Stimulated activated naive CD4-positive, alpha-beta T cell (primary cell): ENCODE measurements at places on chromosomes 1 and 21.
A peak's percentile ranks its signal among the peaks of the same experiment; 100 is the strongest.

GRCh38 chr1:57831624-57832023 lies 407.8 kb upstream of the DAB1 start:
- DNase-seq = no peak

DNA sequence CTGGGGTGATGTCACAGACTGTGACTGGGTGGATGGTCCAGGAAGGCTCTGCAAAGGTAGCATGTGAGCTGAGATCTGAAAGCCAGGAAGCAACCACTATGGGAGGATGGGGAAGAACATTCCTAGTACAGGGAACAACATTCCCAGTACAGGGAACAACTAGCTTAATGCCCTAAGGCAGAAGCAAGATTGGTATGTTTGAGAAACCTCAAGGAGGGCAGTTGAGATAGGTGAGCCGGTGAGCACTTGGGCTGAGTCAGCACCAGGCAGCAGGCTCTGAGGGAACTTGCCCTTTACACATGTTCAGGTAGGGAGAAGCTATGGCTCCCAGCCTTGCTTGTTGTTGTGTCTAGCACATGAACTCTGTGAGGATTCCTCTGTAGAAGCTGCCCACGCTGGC lies 24.2 kb upstream of the CACNA1E start:
- no peak for DNase-seq

DNA sequence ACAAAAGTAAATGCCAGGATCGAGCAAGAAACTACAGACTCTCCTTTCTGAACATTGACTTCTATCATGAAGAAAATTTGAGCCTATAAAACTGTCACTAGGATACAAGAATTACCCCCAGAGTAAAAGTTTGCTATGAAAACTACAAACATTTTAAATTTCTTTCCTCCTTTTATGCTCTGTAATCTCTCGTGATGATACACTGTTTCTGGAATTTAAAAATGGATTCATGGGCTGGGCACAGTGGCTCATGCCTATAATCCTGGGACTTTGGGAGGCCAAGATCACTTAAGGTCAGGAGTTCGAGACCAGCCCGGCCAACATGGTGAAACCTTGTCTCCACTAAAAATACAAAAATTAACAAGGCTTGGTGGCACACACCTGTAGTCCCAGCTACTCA lies 181.3 kb downstream of the ZNF281 start:
- no peak for DNase-seq

GRCh38 chr1:212430955-212431394 lies 1.7 kb upstream of the NENF start:
- DNase-seq = no peak

GRCh38 chr1:67339623-67340343 lies 32.1 kb downstream of the IL12RB2 start:
- DNase-seq = no peak

GRCh38 chr1:149906570-149907075 lies 7.3 kb downstream of the BOLA1 start:
- DNase-seq = no peak

GRCh38 chr1:1763657-1764621 lies 14.3 kb downstream of the NADK start:
- DNase-seq = no peak

GRCh38 chr1:51331206-51332100 lies 1.1 kb upstream of the TTC39A start:
- DNase-seq = no peak

DNA sequence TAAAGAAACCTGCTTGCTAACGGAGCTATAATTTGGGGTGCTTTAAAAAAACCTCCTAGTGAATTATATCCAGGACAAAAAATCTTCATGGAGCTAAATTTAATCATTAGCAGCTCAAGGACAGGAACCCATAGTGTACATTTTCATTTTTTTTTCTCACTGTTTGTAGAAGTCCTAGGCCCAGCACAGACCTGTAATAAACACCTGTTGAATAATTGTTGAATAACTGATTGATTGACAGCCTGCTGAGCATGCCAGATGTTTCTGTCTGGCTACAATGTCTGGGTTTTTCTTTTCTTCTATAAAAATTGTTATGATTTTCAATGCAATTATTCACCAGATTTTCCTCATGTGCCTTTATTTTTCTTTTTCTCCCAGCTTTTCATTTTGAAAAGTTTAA lies 10.9 kb upstream of the GALNT2 start:
- DNase-seq = no peak

DNA sequence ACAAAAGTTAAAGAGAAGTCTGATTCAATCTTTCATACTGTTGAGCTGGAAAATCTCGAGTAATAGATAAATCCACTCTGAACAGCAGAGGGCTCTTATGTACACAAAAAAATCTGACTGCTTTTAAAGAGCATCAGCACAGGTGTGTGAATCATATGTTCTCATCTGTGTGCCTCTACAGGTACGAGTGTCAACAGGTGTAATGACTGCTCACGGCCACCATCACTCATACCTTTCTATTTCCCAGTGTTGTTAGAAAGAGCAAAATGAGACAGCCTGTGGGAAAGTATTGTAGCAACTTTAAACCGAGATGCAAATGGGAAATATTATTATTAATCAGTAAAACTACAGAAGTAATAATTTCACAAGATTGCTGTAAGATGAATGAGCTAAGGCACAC lies 49.0 kb upstream of the SCAF4 start:
- no peak for DNase-seq

DNA sequence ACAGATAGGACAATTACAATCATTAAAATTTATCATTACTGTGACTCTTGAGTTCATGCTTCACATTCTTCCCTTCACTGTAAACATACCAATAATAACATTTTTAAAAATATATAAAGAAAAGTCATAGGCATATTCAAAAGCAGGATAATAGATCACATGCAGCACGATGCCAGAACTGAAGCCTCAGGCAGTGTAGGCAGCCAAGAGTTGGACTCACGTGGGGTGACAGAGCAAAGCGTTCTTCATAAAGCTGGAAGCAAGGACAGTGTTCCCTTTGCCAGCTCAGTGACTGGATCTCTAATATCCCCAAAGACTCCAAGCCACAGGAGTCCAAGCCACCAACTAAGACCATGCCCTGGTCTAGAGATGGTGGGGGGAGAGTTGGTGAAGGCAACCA lies 77.7 kb downstream of the ODF2L start:
- no peak for DNase-seq

DNA sequence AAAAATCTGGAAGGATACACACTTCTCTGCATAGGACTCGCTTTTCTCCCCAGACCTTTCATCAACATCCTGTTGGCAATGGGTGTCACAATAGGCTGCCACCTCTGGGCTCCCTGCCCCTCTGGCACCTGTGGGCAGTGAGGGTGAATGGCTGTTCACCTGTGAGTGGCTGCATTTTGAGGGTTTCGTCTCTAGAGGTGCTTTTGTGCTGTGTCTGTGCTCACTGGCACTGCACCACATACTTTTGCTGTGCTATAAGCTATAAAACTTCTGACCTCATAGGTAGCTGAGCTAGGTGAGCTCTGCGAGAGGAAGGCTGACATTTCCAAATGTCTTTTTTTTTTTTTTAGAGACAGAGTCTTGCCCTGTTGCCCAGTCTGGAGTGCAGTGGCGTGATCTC lies 35.9 kb downstream of the SLC30A1 start:
- no peak for DNase-seq

- DNase-seq = no peak
These were observed 56.8 kb downstream of the ARHGEF16 start for GRCh38 chr1:3511306-3511705.

DNA sequence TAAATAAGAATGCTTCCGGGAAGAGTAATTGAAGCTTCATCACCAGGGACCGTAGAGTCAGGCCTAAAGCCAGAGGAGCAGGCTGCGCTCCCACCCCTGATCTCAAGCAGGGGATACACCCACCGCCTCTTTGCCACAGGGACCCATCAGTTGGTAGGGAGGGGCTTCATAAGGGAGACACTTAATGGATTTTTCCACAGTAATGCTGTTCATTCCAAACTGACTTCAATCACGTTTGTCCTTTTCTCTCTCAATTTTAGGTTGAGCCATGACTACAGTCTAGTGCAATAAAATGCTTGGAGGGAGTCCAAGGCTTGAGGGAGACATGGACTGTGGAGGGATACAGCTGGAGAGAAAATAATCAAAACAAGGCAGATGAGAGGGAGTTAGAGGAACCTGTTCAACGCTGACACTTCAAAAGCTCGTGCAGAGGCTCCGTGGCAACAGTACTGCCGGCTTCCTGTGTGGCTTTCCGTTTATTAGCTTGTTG lies 111.5 kb downstream of the SEC16B start:
- no peak for DNase-seq

DNA sequence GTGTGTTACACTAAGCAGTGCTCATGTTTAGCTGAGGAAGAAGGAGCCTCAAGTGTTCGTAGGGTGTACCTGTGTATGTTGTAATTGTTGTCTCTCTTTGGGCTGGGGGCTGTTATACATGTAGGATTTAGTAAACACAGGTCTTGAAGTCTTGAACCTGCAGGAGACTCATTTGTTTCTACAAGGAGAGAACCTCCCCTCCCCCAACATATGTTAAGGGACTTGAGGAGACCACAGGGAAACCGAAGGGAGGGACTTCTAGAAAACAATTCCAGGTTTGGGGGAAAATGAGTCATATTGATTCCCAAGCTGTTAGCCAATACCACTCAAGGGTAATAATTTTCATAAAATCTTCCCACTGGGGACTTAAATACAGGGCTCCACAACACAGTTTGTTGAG lies 25.0 kb upstream of the AGBL4 start:
- DNase-seq = no peak

DNA sequence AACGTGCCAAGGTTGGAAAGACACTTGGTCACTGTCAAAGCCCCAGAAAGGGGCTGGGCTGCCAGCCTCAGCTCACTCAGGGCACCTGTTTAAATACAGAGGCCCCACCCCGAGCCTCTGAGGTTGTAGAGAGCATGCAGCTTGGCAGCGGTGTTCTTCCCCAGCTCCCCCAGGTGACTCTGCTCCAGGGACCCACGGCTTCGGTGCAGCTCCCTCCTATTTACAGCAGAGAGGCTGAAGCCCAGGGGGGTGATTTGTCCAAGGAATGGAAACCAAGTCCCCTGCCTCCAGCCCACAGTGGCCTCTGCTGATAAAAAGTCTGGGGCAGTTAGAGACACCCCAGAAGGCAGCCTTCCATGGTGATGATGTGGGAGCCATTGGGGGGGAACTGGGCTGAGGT lies 9.1 kb upstream of the C1QA start:
- DNase-seq = no peak

- DNase-seq = no peak
These were observed 2.5 kb downstream of the EPHA2 start for GRCh38 chr1:16153096-16153998.

DNA sequence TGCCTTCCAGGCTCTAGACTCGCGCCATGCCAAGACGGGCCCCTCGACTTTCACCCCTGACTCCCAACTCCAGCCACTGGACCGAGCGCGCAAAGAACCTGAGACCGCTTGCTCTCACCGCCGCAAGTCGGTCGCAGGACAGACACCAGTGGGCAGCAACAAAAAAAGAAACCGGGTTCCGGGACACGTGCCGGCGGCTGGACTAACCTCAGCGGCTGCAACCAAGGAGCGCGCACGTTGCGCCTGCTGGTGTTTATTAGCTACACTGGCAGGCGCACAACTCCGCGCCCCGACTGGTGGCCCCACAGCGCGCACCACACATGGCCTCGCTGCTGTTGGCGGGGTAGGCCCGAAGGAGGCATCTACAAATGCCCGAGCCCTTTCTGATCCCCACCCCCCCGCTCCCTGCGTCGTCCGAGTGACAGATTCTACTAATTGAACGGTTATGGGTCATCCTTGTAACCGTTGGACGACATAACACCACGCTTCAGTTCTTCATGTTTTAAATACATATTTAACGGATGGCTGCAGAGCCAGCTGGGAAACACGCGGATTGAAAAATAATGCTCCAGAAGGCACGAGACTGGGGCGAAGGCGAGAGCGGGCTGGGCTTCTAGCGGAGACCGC lies 2.0 kb upstream of the OLIG2 start:
- DNase-seq = no peak

GRCh38 chr1:59266927-59267293 lies 30.0 kb upstream of the FGGY start:
- no peak for DNase-seq

GRCh38 chr1:178926046-178926445 lies 55.2 kb upstream of the ANGPTL1 start:
- DNase-seq = no peak

DNA sequence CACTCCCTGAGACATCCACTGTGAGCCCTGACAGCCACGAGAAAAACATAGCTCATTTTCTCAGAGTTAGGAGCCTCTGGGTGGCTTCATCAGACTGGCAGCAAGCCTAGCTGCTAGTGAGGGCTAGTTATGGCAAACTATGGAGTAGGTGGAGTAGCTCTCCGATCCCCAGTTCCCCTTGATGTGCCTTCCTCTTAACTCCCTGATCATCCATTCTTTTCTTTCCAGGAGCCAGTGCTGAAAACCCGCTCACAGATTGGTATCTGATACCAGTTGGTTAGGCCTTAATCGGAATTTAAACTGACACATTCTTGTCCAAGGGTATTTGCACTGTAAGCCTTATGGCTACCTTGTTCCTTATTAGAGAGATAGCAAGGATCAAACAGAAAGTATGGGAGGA lies 31.4 kb upstream of the PAXBP1 start:
- DNase-seq = no peak

GRCh38 chr1:220824031-220824989 lies 37.6 kb downstream of the MTARC1 start:
- no peak for DNase-seq

GRCh38 chr21:33126569-33126968 lies 56.6 kb downstream of the OLIG1 start:
- DNase-seq = no peak

GRCh38 chr1:178870944-178871343 lies at the start of gene ANGPTL1:
Gene ANGPTL1, minus strand, starts transcription at chr1:178871077. Its CDS starts 5,301 bp downstream, at chr1:178865776.
- no peak for DNase-seq

DNA sequence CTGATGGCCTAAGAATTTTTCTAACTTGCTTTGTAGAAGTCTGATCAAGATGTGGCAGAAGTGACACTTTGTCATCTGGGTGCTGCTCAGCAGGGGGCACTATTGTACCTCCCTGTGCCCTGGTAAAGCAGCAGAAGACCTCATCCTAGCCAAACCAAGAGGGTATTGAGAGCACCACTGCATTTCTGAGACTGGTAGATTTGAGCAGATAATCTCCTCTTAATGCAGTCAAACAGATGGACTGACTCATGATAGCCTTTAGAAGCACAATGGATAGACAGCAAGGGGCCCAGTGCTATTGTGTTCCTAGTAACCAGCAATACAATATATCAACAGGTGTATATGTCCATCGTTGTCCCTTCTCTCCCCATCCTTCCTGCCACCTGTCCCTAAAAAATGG lies 5.7 kb downstream of the TPM3 start:
- DNase-seq = peak; percentile 55

DNA sequence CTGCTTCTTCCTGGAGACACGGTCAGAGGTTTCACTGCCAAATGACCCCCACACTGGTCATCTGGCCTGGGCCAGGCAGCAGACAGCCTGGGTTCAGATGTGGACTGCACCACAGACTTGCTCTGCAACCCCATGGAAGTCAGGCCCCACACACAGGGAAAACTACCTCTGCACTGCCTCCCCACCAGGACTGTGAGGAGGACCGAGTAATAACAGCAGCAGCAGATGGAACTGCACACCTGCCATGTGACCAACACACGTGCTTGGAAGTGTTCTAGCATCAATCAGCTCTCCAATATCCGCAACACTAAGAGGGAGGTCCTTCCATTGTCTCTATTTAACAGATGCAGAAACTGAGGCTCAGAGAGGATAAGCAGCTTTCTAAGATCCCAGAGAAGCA lies 51.4 kb downstream of the SLC9A1 start:
- DNase-seq = no peak
